Kidney (tissue), 22 donors: ENCODE measurements at places on chromosomes 7 and 10. TPM values are rescaled to one million over a fixed set of nuclear protein-coding genes. Genes with fewer than 3 reads are reported as not detected.

DNA sequence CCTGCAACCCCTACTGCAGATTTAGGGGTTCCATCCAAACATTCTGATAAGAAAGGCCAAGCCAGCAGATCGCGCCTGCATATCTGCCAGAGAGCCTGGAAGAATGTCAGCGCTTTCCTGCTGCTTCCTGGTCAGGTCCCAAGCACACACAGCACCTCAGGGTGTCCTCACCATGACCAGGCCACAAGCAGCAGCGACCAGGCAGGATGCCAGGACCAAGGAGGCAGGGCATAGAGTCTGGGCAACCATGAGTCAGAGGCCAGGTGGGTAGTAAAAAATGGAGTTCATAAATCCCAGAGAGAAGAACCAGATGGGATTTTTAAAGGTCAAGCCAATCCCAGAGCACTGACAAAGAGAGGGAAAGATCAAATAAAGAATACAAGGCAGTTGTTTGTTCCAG, 5.5 kb upstream of the FAM131B start:
- H3K4me1 ChIP-seq = no peaks in the 10 kb centered on the region
- H3K4me3 ChIP-seq = no peak overlapping the region
- peaks cover 11% of the 10 kb centered on the region for H3K27me3 ChIP-seq
- H3K27ac ChIP-seq = no peak overlapping the region

DNA sequence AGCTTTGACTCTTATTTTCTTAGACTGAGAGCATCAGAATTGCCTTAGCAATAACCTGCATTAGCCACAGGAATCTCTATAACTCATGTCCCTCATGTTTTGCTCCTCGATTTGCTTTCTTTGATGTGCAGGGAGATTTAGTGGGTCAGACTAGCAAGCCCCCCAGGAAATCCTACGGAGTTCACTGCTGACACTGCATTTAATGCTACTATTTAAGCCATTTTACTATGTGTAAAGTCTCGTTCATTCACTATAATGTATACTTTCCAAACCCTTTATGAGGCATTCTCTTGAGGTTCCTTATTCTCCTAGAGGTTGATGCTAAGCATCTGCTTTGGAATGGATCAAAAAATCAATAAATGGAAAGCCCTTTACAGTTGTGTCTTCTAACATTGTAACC, 28.4 kb downstream of the DYNC1I1 start:
- H3K4me1 ChIP-seq = no peaks in the 10 kb centered on the region
- no peak overlapping the region for H3K4me3 ChIP-seq
- no peak overlapping the region for H3K27ac ChIP-seq
- no peak for DNase-seq
- no peaks in the 10 kb centered on the region for H3K27me3 ChIP-seq
- H3K36me3 ChIP-seq = no peaks in the 10 kb centered on the region

GRCh38 chr7:105825371-105825770, 51.0 kb downstream of the ATXN7L1 start:
- no peak overlapping the region for H3K27ac ChIP-seq
- no peaks in the 10 kb centered on the region for H3K4me1 ChIP-seq
- no peak overlapping the region for H3K4me3 ChIP-seq
- H3K36me3 ChIP-seq = no peaks in the 10 kb centered on the region
- DNase-seq = no peak

- no peak overlapping the region for H3K4me3 ChIP-seq
- H3K27me3 ChIP-seq = no peaks in the 10 kb centered on the region
- H3K27ac ChIP-seq = no peak overlapping the region
- peaks cover 18% of the 10 kb centered on the region for H3K36me3 ChIP-seq
- peaks cover 27% of the 10 kb centered on the region for H3K4me1 ChIP-seq
These were observed 180.1 kb downstream of the ARID5B start for GRCh38 chr10:62081341-62082270.

DNA sequence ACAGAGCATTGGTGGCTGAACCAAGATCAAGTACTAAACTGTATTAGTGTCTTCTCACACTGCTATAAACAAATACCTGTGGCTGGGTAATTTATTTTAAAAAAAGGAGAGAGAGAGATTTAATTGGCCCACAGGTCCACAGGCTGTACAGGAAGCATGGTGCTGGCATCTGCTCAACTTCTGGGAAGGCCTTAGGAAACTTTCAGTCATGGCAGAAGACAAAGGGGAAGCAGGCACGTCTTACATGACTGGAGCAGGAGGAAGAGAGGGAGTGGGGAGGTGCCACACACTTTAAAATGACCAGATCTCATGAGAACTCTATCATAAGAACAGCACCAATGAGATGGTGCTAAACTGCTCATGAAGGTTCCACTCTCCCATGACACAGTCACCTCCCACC, 95.2 kb upstream of the JCAD start:
- H3K36me3 ChIP-seq = no peaks in the 10 kb centered on the region
- no peak overlapping the region for H3K27ac ChIP-seq
- no peaks in the 10 kb centered on the region for H3K4me1 ChIP-seq
- H3K27me3 ChIP-seq = no peaks in the 10 kb centered on the region
- DNase-seq = no peak

DNA sequence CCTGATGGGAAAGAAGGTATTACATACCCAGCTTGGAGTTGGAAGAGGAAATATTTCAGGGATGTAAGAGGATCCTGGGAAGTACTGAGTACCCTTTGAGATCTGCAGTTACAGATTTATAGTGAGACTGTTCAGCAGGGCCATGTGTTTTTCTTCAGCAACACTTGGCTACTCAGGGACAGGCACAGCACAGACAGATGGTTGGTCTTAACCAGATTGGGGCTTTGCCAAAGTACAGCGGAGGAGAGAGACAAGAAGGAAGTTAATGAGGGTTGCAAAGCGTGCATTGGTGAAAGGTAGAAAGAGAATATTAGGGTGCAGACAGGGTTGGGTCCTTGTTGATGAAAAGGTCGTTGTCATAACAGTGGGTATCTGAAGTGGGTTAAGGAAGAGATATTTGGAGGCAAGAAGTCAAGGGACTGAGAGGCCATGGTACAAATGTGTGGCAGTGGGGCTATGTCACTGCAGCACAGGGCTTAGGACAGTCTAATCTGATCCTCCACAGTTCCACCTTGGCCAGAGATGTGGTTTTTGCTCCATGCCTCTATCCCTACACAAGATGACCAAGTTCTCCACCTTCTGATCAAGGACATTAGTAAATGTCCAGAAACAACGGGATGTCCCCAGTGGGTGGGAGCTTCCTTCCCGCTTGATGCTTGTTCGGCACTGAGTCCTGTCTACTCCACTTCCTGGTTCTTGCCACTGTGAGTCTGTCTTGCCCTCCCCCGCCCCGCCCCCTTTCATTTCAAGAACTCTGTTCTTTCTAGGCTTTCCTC, 18.9 kb upstream of the DNAJC1 start:
- DNase-seq = no peak
- H3K36me3 ChIP-seq = no peaks in the 10 kb centered on the region
- peaks cover 6% of the 10 kb centered on the region for H3K4me1 ChIP-seq
- H3K4me3 ChIP-seq = no peak overlapping the region

The GPRIN2 gene
- 12.6 TPM for total RNA-seq

The EPO gene
- not detected for total RNA-seq

The GSTO2 gene
- 22.3 TPM for total RNA-seq

The SH2D4B gene
- total RNA-seq = 0.09 TPM

The FKBP6 gene
- 0.13 TPM for total RNA-seq

The NODAL gene
- not detected for total RNA-seq

The UTF1 gene
- total RNA-seq = not detected

The CYP3A7 gene
- total RNA-seq = not detected

The AVL9 gene
- total RNA-seq = 39.9 TPM
